ENCODE measurements at places on chromosomes 2 and 18.

DNA sequence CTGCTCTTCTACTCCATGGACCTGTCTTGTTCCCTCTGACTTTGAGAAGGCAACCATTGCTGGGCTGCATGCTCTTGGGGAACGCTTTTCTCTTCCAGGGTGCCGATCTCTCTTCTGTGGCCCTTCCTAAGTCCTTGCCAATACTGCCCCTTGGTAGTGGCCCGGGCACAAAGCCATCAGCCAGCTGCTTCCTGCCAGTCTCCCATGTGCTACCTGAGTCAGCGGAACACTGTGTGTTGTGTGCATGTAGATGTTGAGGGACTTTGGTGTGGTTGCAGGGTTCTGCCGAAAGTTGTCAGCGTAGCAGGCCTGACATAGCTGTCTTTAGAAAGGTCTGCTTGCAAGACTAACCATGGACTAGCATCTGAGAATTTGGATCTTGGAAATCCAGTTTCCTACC is 35.4 kb downstream of the MGAT5 start:
- no peak for DNase-seq

GRCh38 chr2:237955640-237956401 is 11.0 kb upstream of the UBE2F start:
- DNase-seq, result no peak

- no peak for DNase-seq
Observed at GRCh38 chr2:160399880-160400279, 93.7 kb downstream of the RBMS1 start.

DNA sequence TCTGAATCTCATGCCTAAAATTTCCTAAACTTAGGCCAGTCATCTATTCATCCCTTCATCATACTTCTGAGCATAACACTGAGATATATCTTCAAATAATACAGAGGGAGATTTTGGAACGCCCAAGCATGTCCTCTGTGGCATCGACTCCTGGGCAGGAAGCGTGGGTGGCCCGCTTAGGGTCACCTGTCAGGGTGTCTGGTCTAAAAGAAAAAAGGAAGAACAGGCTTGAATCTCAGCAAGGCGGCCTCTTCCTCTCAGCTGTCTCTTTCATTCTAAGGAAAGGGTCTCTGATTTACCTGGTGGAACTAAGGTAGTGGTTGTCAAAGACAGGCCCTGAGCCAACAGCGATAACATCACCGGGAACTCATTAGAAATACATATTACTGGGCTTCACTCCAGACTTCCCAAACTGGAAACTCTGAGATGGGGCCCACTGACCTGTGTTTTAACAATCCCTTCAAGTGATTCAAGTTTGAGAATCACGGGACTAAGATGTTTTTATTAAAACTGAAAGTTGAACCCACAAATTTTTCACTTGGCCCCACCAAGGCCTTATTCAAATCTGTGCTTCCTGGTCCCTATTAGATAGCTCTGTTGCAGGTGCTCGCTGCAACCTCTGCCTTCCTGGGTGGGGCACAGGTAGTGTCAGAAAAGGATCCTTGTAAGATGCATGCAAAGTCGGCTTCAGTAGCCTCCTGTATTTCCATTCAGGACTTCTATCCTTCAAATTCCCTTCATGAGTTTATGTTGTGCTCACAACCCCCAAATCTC is 162.3 kb upstream of the CCDC68 start:
- DNase-seq, result no peak

GRCh38 chr2:240949791-240950705 is 43.9 kb downstream of the CROCC2 start:
- DNase-seq, result no peak

DNA sequence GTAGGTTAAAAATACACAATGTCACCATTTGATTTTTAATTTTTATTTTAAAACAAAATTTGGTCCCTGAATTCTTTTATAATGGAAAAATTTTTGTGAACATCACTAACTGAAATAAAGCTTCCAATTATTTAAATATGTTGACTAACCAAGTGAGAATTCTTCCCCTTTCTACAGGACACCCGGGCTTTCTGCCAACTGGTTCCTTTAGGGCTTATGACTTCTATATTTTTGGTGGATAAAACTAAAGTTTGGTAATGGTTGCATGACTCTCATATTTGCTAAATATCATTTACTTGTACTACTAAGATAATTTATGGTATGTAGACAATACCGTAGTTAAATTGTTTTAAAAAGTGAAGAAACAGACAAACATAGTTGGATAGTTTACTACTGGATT is 291.0 kb upstream of the DOK6 start:
- no peak for DNase-seq

DNA sequence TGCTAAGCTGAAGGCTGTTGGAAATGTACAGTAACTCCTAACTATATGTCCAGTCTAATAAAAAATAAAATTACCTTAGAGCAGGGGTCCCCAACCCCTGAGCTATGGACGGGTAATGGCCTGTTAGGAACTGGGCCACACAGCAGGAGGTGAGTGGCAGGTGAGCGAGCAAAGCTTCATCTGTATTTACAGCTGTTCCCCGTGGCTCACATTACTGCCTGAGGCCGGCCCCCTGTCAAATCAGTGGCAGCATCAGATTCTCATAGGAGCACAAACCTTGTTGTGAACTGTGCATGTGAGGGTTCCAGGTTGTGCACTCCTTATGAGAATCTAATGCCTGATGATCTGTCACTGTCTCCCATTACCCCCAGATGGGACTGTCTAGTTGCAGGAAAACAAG is 73.1 kb upstream of the CXCR4 start:
- no peak for DNase-seq

- DNase-seq, result no peak
Observed at GRCh38 chr18:24805156-24805555, 344.7 kb downstream of the HRH4 start.

- DNase-seq, result no peak
Observed at GRCh38 chr2:15949126-15949525, 8.8 kb downstream of the MYCN start.

DNA sequence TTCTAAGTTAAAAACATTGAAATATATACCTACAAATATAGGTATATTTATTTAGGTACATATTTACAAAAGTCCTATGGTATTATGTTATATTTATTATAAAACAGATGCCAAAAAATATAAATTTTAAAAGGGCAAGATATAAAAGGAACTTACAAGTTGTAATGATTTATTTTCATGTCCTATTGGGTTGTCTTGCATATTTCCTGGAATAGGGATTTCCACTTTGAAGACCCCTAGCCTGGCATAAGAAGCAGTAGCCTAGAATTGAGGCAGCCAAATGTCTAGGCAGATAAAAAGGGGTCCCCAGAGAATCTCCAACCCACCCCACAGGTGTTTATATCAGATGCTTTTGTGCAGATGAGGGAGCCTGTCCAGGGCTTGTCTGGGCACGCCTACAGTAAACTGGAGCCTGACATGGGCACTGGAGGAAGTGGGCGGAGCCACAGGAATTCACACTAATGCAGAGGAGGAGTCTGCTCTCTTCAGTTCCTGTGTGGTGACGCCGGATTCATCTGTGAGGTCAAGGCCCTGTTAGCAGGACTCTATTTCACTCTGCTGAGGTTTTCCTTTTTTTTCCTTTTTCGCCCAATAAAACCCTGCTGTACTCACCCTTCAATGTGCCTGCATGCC is 1088.9 kb upstream of the PIK3C3 start:
- no peak for DNase-seq

DNA sequence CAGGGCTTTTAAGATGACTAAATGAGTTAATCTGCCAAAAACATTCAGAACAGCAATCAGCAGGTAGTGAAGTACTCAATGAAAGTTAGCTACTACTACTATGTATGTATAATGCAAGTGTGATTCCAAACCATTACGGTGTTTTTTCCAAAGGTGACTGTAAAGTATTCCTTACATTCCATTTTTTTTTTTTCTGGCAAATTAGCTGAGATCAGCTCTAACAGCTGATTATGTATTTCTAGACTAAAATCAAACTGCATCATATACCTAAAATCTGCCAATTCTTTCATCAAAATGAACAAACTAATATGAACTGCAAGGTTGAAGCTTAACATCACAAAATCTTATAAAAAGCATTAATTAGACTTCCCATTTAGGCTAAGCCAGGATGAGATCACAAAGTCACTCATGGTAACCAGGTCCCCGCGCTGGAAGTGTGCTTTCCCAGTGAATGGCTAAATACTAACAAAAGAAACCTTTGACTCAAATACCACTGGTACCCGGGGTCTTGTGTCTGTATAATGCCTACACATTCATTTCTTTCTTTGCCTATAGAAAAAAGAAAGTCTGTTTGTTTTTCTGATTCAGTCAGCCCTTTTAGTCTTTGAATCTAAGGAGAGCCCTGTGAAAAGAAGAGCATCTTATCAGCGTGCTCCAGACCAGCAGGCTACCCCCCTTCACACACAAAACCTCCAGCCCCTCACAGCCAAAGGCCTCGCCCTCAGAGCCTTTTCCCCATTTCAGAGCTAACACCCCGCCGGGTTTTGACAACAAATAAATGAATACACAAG is 88.3 kb downstream of the RBMS1 start:
- DNase-seq, result no peak

GRCh38 chr2:113910110-113910717 is 20.3 kb downstream of the ACTR3 start:
- no peak for DNase-seq

GRCh38 chr2:238714038-238714528 is 133.8 kb upstream of the TWIST2 start:
- DNase-seq, result no peak

DNA sequence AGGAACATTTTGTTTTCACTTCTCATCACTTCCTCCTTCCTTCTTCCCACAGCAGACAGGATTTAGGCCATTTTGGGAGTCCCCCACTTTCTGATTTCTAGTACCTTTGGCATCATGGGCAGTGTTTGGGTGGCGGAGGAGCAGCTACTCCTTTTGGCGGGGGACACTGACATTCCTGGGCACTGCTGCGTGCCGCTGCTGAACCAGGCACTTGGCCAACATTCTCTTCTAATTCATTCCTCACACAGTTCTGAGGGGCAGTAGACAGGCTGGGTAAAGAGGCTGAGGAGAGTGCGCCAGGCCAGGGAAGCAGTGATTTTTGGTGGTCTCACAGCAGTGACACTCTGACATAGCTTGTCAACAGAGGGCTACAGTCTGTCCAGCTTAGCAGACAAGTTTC is 270.2 kb downstream of the LOXHD1 start:
- no peak for DNase-seq

DNA sequence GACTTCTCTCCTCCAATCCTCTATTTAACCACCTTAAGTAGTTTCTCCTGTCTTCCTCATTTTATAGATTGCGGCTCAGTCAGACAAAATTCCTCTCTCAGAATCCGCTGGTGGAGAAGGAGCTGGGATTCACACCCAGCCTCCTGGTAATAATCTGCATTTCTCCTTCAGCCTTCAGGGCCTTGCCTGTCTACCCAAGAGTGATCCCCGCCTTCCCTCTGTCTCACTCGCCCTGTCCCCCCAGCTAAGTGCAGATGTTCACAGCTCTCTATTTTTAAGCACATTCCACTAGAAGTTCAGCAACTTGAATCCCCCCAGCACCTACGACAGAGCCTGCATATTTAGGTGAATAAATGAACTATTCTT is 212.5 kb upstream of the HAAO start:
- DNase-seq, result no peak

GRCh38 chr2:54652540-54652939 is 70.9 kb upstream of the EML6 start:
- no peak for DNase-seq

- DNase-seq, result no peak
Observed at GRCh38 chr18:75025573-75025972, 183.4 kb downstream of the PTGR3 start.

DNA sequence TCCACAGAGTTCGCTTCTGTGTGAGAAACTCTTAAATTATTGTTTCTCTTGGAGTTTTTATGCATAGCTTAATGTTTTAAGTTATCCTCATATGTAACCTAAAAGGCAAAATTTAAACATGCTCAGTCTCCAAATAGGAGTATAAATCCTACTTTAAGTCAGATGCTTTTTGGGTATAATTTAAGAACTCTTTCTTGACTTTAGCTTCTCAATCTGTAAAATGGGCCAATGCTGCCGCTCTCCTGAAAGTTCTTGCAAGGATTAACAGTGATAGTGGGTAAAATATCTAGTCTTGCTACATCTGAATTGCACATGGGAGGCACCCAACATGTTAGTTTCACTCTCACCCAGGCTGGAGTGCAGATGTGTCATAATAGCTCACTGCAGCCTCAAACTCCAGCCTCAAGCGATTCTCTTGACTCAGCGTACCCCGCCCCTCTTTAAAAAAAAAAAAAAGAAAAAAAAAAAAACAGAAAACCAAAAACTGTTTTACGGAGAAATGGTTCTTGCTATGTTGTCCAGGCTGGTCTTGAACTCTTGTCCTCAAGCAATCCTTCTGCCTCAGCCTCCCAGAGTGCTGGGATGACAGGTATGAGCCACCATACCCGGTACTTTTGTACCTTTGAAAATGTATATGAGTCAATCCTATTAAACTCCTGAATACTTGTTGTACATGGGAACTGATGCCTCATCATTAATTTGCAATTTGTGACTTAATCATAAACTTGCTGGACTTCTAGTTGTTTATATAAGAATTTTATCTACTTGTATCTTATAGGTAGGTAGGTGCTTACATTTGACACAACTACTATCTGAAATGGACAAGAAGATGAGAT is 1.8 kb downstream of the FBXO48 start:
- peak; percentile 41 for DNase-seq

GRCh38 chr2:24977631-24978030 is 5.9 kb upstream of the DNAJC27 start:
- DNase-seq, result no peak

DNA sequence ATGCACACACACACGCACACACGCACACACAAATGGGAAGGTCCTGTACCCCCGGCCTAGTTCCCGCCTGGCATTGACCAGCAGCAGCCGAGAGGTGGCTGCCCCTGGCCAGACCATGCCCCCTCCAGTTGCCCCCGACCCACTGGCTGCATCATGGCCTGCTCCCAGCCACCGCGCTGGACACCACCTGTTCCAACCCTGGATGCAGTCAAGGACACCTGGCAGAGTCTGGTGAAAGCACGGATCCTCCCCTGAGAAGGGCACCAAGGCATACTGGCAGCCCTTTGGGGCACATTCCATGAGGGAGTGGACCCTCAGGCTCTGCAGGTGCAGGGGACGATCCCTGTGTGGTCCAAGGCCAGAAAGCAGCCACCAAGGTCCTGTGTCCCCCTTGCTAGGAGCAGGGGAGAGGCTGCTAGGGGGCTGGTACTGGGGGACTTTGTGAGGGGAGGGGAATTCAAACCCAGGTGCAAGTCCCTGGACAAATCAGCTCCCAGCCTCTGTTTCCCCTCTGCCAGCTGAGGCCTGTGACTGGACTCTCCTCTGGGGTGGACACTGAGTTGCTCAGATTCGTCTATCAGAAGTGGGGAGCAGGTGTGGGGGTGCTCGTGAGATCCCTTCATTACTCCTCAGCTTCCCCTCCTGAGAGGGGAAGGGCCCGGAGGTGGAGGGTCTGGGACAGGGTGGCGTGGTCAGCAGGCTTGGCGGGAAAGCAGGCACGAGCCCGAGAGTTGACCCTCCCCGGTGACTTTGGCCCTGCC is 3.5 kb downstream of the ESPNL start:
- DNase-seq, result no peak

DNA sequence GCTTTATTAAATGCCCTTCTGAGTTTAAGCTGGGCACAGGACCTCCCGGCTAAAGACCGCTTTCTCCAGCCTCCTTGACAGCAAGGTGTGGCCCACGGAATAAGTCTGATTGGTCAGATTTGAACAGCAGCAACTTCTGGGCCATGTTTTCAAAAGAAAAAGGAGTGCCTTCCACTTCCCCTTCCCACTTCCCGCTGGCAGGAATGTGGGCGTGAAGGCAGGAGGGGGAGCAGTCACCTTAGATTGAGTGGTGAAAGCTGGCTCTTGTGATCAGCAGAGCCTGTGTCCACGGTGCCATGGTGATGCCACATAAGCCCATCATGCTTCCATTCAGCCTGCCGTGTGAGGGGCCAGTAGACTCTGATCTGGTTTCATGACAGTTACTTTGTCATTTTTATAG is 136.6 kb upstream of the GLI2 start:
- DNase-seq, result no peak

- DNase-seq, result no peak
Observed at GRCh38 chr2:98911126-98911375, 25.0 kb downstream of the CRACDL start.

Data from CD14-positive monocyte (primary cell).